Fibroblast of mammary gland (primary cell): ENCODE measurements at places on chromosomes 3 and 15.

DNA sequence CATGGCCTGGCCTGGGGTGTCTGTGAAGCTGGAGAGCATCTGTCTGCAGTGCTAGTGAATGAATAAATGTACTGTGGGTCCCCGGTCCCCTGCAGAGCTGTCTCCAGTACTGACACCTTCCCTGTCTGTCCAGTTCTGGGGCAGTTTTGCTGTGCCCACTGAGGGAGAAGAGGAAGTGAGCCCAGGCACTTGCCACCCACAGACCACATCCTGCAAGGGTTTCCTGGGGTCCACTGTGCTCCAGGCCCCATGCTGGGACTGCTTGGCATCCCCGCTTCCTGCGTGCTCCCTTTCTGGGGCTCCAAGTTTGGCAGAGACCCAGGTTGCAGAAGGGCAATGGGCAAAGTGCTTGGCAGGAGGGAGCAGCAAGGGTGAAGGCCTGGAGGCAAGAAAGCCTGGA is 4.9 kb upstream of the SLC6A6 start:
- DNase-seq = no peak

DNA sequence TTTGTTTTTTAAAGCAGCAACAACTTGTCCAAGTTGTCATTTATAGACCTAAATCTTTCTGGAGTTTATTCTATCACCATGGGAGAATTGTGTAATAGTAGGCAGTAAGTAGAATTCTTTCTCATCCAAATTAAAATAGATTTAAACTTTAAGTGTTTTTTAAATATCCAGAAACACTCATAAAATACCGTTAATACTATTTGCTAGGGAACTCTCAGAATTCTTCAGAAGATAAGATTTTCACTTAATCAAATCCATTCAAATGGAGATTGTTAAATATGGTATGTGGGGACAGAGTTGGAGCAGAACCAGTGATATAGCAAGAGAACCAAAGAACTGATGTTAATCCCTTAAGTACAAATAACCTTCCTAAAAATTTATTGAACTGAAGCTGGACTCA is 71.0 kb downstream of the ARIH1 start:
- DNase-seq = no peak

DNA sequence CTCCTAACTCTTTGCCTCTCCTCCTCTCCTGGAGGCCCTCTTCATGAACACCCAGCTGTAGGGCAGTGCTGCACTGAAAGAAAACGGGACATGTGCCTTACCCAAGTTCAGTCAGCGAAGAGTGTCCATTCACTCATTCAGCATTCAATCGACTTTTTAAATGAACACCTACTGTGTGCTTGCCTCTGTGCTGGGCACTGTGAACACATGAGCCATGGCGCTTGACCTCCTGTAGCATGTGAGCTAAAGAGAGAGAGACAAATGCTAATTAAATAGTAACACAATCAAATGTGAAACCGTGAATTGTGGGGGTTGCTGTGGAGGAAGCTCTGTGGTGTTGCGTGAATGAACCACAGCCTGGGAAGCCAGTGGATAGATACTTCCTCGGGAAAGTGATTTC is 43.4 kb downstream of the ST6GAL1 start:
- no peak for DNase-seq

DNA sequence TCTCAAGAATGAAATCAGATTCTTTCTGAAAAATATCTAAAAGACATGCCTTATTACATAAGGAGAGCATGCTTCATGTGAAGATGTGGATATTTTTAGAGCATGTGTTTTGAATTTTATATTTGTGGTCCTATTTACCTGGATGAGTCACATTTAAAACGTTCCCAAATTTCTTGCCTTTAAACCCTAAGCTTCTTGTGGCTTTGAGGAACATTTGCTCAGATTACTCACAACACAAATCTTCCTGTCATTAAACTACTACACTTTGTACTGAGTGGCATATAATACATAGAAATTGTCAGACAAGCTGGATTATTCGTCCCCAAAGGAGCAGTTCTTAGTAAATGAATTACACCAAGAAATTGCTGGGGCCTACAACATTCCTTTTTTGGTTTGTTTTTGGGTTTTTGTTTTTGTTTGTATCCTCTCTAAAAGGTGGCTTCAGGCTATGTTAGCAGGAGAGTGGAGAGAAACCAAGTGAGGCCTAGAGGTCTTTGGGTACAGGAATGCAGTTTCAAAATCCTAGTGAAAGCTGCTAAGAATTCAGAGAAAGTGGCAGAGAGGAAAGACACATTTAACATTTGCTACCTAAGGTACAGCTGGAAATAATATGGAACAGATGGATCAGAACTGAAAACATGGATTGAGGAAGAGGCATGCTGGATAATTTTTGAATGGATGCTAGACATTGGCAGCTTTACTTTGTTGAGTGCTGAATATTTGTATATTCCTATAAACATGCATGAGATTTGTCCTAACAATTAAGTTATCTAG is 128.1 kb downstream of the RPL22L1 start:
- peak; percentile 75 for DNase-seq

DNA sequence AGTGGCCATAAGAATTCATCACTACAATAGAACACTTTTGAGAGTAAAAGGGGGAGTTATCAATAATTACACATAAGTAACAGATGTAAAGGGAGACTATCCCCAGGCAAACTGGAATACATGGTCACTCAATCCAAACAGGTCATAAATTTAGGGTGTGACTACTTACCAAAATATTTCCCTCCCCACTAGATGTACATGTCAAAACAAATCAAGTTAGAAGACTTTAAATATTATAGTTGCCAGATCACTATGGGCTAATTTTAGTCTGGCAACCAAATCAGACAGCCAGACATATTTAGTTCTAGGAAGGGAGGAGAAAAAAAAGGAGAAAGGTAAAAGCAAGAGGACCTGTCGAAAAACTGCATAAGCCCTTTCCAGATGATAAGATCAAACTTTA is 23.1 kb downstream of the SLC24A5 start:
- DNase-seq = peak; percentile 15

GRCh38 chr3:58176827-58177489 is 33.8 kb downstream of the DNASE1L3 start:
- no peak for DNase-seq

GRCh38 chr3:18135060-18135814 is 289.9 kb downstream of the SATB1 start:
- DNase-seq = peak; percentile 57

DNA sequence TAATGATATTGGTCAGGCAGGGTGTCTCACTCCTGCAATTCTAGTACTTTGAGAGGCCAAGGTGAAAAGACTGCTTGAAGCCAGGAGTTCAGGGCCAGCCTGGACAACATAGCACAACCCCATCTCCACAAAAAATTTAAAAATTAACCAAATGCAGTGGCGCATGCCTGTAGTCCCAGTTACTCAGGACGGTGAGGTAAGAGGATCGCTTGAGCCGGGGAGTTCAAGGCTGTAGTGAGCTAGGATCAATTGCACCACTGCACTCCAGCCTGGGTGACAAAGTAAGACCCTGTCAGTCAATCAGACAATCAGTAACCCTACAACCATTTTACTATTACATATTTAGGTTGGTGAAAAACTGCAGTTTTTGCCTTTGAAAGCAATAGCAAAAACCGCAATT is 43.0 kb downstream of the RBM15B start:
- no peak for DNase-seq

GRCh38 chr15:70627322-70627721 is 136.0 kb downstream of the UACA start:
- no peak for DNase-seq

GRCh38 chr3:54653456-54654195 is 274.2 kb downstream of the LRTM1 start:
- DNase-seq = no peak

DNA sequence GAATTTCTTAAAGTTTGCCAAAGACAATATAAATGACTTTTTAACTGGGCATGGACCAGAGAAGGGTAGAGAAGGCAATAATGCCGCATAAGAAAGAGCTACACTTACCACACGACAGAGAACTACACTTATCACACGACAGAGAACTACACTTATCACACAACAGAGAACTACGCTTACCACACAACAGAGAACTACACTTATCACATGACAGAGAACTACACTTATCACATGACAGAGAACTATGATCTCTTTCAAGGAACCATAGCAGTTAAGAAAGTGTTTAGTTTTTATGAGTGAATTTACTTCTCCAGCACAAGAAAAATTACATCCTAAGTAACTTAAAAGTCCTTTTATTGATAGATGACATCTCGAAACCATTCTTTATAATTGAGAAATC is 32.0 kb downstream of the DCUN1D1 start:
- DNase-seq = no peak

DNA sequence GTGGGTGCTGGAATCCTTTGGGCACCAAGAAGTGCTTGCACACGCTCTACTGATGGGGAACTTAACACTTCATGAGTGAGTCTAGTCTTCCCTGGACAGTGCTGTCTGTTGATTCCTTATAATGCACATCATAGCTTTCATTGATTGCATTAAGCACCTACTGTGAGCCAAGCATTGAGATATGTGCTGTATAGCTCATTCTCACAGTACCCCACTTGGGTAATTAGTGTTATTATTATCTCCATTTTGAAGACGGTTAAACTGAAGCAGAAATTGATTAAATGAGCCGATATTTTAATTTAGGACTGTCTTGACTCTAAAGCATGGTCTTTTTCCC is 504 bp upstream of the PDHB start:
- no peak for DNase-seq

DNA sequence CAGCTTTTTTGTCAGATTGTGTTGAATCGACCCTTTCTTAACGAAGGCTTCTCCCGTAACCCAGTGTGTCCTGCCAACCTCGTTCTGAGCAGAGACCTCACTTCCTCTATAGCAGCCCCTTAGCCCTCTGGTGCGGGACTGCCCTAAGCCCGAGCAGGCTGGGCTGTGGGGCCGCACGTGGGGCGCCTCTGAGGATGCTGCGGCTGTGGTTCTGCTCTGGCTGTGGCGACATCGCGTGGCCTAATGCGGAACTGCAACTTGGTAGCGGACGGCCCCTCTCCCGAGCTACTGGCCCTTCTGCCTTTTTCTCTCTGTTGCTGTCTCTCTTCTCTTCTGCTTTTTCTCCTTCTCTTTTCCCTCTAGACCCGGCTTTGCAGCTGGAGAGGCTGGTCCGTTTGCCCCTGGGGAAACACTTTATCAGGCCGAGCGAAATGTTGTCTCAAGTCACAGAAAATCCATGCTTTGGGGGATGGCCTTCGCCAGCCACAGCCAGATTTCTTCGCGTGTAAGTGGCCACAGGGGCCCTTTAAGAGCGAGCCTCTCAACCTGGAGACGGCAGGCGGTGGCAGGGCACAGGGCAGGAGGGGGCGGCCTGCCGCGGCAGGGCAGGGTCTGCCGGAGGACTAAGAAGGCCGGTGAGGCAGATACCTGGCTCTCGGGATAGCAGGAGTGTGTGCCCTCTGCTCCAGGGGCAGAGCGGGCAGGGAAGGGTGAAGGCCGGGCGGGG is 19.4 kb upstream of the KIF23 start:
- DNase-seq = peak; percentile 67

DNA sequence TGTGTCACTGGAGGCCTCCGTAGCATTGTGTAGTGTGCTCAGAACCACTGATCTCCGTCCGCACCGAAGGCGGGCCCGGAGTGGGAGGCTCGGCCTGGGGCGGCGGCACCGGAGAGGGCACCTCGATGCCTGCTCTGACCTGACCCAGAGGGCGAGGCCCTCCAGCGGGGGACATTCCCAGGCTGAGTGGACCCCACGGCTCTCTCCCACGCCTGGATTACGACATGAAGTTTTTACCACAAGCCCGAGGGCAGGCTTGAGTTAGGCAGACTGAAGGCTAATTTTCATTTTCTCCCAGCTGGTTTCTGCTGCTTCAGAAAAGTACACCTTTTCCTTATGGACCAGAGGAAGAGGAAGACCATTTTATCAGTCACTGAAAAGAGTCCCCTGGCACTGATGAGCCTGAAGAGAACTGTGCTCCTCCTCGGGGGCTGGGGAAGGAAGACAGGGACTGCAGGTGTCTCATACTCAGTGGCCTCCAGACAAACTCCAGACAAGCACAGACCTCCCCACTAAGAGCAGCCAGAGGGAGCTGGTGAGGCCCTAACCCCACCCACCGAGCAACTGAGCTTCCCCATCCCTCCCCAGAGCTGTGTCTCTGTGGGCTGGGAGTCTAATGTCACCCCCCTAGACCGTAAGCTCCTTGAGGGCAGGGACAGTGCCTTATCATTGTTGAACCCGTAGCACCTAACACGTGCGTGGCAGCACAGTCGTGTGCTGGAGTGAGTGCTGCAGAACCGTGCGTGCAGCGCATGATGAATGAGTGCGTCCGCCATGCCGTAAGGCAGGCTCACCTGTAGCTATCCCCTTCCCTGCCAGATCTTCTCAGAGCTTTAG is 74.5 kb upstream of the BLM start:
- DNase-seq = no peak

GRCh38 chr3:172543884-172544283 is 20.7 kb upstream of the TNFSF10 start:
- DNase-seq = no peak

DNA sequence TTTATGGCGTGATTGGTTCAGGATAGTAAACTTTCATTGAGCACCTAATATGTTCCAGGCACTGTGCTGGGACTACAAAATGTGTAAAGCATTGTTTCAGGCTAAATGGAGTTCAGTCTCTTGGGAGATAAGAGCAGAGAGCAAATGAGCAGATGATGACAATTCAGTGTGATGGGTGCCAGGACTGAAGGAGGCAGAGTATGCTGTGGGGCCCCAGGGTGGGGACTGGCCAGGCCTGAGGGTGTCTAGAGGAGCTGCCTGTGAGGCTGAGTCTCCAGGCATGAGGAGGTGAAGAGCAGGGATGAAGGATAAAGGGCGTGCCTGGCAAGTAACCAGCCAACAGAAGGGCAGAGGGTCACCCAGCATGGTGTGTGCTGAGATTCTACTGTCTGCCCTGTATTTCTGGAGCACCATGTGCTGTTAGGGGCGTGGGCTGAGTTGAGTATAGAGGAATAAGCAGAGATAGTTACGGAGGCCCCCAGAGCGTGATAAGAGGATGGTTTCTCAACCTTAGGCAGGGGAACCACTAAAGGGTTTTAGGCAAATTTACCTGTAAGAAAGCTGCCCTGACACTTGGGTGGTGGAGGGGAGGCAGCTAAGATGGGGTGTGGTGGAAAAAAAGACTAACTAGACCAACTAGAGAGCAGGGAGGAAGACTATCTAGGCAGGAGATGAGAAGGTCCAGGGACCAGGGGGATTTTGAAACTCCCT is 38.5 kb downstream of the EPHB1 start:
- DNase-seq = no peak

GRCh38 chr3:197960694-197961581 is 921 bp downstream of the LMLN start:
- DNase-seq = peak; percentile 66

DNA sequence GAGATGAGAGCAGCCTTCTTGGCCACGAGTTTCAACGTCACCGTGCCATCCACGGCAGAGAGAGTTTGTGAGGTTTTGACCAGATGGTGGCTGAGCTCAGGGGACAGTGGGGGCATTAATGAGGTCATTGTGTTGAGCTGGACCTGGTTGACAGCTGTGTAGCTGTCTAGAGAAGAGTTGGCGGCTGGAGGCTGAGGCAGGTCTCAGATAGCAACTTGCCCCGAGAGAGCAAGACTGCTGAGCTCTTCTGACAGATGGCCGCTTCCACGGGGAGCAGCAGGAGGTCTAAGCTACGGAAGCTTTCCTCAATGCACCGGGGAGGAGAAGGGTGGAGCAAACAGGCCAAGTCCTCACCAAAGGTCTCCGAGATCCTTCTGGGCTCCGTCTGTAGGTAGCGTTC is 44.8 kb upstream of the EIF5A2 start:
- DNase-seq = no peak

GRCh38 chr15:22956257-22956977 is 23.8 kb downstream of the CYFIP1 start:
- peak; percentile 15 for DNase-seq

GRCh38 chr3:125460233-125460632 is 59.8 kb downstream of the SNX4 start:
- no peak for DNase-seq

GRCh38 chr15:68349151-68349550 is 71.6 kb downstream of the FEM1B start:
- peak; percentile 46 for DNase-seq

GRCh38 chr3:28050885-28051284 is 190.5 kb upstream of the CMC1 start:
- DNase-seq = peak; percentile 91
